Activated CD4-positive, alpha-beta T cell treated with anti-CD3 and anti-CD28 coated beads, Interleukin-2, amount 50 U/mL, for 48 hours (primary cell): ENCODE measurements at places on chromosomes 5 and 9.

GRCh38 chr5:83689881-83690280 is 30.8 kb downstream of the HAPLN1 start:
- DNase-seq = no peak

GRCh38 chr5:111143910-111144309 is 51.8 kb downstream of the WDR36 start:
- DNase-seq = no peak

DNA sequence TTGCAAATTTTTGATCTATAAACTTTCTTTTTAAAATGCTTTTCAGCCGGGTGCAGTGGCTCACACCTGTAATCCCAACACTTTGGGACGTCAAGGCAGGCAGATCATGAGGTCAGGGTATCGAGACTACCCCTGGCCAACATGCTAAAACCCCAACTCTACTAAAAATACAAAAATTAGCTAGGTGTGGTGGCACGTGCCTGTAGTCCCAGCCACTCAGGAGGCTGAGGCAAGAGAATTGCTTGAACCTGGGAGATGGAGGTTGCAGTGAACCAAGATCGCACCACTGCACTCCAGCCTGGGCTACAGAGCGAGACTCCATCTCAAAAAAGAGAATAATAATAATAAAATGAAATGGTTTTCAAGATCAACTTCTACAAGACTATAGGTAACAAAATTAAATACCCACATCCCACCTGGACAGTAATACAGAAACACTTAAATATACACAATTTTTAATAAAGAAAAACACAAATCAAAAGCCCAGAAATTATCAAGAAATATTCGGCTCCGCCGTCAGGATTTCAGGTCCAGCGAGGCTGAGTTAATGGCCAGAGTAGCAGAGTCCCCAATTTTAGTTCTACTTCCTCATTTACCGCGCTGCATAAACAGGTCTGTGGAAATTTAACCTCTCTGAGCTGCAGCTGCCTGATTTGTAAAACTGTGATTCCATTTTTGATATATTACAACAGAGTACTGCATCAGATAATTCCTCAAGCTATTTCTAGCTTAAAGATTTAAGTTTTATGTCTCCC is 4.0 kb downstream of the TUT7 start:
- no peak for DNase-seq

GRCh38 chr5:89324990-89325389 is 442.0 kb upstream of the MEF2C start:
- no peak for DNase-seq

DNA sequence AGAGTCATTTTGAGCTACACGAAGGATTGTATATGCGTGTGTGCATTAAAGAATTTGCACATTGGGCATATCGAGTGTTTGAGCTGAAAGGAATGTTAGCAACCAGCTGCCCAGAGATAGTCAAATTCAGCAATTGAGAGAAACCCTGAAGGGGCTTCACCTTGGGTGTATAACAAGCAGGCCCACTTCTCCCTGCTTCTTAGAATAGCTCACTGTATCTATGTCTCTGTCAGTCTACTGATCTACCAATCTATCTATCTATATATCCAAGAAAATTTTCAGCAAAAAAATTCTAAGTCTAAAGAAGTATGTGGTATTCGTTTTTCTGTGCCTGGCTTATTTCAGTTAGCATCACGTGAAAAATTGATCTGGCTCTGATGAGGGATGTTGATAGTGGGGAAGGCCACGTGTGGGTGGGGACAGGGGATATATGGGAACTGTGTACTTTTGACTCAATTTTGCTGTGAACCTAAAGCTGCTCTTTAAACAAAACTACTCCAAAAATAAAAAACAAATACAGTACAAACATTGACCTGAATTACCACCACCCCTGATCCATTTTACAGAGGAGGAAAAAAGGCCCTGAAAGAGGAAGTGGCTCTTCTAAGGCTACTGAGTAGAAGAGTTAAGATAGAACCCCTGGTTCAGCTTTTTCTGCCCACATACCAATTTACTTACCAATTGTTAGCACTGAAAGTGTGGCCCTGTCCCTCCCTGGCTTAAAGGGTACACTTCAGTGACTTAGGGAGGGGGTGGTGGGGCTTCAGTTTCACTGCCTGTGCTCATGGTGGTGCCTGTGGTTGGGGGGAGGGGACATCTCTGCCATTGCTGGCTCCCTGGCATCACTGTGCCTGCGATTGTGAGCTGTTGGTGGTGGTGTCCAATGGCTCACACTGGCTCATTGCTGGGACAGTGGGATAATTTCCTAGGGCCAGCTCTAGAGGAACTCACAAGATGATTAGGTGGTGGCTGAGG is 141.8 kb downstream of the DOCK2 start:
- DNase-seq = no peak

DNA sequence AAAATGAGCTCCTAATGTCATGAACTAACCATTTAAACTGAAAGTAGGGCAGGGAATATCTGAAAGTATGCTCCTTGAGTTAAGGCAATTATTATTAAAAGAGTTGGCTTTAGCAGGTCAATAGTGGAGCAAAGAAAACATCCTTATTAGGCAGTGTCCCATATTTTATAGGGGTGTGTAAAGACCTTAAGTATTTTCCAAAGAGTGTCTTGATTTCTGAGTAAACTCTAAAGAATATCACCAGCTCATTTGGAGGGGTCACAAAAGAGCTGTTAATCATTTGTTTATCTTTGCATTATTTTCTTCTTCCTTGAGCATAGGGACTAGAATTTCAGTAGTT is 109.3 kb downstream of the MUSK start:
- DNase-seq = no peak

DNA sequence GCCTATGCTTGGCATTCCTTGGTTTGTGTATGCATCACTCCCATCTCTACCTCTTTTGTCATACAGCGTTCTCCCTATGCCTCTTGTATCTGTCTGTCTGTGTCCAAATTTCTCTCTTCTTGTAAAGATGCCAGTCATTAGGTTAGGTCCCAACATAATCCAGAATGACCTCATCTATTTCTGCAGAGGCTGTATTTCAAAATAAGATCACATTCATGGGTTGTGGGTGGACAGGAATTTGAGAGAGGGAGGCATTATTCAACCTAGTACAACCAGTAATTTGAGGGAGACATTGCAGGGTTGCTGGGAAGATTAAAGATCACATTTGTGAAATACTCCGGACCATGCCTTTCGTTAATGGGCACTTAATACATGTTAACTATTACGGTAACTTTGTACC is 155.0 kb downstream of the MAN2A1 start:
- no peak for DNase-seq

DNA sequence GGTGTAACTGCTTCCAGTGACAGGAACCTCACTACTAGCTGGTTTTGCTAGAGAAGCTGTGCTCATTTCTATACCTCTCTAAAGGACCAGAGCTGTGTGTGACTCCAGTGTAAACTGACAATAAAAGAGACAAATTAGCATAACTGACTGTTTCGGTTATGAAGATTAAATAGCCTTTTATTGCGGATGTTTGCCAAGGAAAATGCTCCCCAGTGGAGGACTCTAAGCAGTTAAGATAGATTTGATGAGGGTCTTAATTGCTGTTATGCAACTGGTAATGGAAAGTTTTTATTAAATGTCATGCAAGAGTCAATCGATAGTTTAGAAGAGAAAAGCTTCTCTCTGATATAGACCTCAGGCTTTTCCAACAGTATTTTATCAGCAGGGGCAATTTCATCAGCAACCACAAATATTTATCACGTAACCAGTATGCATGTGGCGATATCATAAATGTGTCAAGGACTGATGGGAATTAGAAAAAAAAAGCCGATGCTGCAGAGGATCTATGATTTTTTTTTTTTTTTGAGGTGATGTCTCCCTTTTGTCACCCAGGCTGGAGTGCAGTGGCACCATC is 275.2 kb upstream of the DMAC1 start:
- DNase-seq = no peak

DNA sequence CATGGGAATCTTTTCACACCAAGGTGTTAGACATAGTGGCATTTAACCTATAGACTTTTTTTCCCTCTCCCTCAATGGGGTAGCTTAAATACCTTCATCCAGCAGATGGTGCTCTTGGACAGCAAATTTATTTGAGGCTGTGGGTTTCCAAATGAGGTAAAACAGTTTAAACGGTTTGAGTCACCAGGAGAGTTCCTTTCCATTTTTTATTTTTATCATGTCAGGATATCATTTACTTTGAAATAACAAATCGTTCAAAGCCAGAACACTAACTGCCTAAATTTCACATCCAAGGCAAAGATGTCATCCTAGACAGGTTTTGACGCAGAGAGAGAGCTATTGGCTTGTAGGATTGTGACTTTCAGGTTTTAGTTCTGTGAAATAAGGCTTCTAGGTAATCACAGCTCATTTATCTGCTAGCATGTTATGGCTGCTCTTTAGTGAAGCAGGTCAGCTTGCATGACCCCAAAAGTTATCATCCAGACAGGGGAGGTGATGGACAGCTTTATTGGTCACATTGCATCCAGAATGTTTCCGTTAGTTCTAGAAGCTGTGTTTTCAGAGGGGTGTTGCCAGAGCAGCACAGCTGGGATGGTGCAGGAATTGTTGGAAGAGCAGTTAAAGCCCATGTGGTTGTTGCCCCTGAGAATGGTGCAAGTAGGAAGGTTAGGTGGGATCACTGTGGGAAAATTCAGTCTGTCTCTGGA is 69.8 kb downstream of the KDM4C start:
- DNase-seq = no peak

GRCh38 chr5:67437905-67438845 is 241.6 kb upstream of the CD180 start:
- DNase-seq = no peak

DNA sequence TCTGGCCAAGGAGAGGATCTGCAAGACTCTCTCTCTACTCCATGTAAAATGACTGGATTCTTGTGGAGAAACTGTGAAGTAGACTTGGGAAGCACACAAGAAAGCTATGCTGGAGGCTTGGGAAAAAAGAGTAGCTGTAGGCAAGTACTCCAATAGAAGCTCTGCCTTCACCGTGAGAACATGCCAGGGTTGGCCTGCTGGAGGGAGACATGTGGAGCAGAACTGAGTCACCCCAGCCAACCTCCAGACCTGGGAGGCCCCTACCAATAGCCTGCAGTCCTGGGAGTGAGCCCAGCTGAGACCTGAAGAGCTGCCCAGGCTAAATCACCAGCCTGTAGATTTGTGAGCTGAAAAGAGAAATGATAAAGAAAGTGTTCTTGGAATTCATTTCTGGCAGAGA is 66.6 kb downstream of the DEPDC1B start:
- DNase-seq = no peak

- DNase-seq = no peak
These were observed 15.6 kb downstream of the FOXI1 start for GRCh38 chr5:170121321-170121720.

GRCh38 chr9:70852711-70853240 is 268.6 kb downstream of the TRPM3 start:
- DNase-seq = no peak
